ENCODE measurements at places on chromosomes 12 and 14.

DNA sequence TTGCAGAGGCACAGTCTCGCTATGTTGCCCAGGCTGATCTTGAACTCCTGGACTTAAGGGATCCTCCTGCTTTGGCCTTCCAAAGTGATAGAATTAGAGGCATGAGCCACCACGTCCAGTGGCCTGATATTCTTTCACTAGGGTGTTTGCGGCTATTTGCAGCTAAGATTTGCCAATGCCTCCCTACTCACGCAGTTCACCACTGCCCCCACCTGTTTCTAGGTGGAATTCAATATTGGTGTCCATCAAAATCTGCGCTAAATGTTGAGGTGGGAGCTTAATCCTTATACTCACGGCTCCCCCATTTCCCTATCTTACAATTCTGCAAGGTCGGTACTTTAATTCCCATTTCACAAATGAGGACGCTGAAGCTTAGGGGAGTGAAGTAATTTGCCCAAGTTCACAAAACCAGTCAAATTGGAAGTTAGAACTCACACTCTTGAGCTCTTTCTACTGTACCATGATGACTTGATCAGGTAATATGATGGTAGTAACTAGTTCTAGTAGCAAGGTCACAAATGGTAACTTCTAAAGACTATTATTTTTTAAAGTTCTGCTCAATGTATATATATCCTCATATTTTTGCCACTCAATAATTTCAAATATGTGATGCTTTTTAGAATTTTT, 22.1 kb upstream of the LRRC9 start:
- DNase-seq, result peak; percentile 30

DNA sequence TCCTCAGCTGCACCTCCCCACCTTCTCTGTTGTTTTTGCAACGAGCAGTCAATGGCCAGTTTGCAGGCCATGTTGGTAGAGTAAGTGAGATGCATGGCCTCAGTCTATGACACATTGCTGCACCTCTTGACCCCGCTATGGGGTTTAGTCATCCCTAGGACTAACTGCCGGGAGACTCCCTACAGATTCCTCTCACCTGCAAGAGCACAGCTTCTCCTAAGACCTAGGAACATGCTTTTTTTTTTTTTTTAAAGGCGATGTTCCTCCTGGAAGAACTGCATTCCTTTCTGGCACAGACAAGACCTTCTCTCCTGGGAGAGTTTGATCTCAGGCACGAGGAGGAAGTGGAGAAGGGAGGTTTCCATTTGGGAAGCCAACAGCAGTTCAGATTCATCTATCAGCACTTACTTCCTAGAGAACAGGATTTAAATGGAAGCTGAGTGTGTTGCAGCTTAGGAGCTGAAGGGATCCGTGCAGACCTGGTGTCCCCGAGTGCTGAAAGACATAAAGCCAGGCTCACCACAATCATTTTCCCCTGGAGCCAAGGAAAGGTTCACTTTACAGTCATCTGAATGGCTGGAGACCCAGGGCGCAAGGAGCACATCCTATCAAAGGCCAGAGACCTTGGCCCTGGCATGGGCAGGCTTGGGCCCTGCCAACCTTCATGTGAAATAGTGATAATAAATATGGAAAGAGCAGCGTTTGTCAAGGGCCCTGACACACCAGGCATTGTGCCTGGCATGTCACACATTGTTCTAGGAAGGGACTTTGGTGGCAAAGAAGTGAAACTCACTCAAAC, 104.1 kb downstream of the LGMN start:
- DNase-seq, result no peak

DNA sequence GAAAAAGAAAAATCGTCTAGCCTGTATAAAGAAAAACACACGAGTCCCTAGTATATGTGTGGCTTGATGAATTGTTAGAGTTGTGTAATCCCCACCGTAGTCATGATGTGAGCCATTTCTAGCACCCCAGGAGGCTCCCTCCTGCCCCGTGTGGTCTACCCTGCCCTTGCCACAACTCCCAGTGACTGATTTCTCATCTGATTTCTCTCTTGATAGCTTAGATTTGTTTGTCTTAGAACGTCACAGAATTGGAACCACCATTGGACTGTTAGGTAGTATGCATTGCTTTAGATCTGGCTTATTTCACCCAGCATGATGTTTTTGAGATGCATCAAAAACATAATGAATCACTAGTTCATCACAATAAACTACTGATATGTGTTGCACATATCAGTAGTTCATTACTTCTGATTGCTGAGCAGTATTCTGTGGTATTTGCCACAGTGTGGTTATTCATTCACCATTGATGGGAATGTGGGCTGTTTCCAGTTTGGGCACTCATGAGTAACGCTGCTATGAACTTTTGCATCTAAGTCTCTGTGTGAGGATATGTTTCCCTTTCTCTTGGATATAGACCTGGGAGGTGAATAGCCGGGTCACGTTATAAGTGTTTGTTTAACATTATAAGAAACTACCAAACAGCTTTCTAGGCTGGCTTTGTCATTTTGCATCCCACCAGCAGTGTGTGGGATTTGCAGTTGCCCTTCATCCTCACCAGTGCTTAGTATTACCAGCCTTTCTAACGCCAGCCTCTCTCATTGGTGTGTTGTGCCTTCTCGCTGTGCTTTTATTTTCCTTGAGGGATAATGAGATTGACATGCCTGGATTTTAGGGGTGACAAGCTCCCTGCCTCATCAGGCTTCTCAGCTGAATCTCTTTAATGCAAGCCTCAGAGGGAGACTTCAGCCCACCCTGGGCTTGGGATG, 31.9 kb upstream of the NCOR2 start:
- DNase-seq, result no peak

GRCh38 chr12:121883315-121883660, 5.3 kb upstream of the PSMD9 start:
- DNase-seq, result no peak

- DNase-seq, result no peak
Measured at GRCh38 chr14:59249029-59249428, 60.6 kb downstream of the DAAM1 start.

- DNase-seq, result no peak
Measured at GRCh38 chr12:28899951-28900350, 249.1 kb upstream of the FAR2 start.

DNA sequence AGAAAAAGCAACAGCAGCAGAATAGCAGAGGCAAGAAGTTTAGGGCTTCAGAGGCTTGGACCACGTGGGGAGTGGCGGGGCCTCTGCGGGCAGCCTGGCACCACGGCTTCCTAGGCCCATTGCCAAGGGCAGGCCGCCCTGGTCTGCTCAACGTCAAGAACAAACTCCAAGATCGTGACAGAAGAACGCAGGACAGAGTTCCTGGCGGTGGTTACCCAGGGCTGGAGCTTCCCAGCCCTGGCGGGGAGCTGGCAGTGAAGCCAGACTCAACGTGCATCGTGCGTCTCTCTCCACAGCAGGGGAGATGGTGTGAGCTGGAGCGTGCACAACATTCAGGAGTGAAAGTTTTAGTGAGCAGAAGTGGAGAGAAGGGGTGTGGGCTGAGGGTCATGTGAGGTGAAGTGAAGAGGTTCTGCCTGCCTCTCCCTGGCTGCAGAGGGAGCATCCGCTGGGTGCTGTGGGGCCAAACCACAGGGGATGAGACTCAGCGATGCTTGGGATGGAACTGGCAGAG, 13.9 kb upstream of the CACNA2D4 start:
- DNase-seq, result peak; percentile 75

- no peak for DNase-seq
Measured at GRCh38 chr14:105332350-105332874, 17.9 kb downstream of the PACS2 start.

GRCh38 chr14:104913435-104913834, 11.2 kb upstream of the PLD4 start:
- no peak for DNase-seq
